ENCODE measurements at places on chromosomes 12 and 14.

DNA sequence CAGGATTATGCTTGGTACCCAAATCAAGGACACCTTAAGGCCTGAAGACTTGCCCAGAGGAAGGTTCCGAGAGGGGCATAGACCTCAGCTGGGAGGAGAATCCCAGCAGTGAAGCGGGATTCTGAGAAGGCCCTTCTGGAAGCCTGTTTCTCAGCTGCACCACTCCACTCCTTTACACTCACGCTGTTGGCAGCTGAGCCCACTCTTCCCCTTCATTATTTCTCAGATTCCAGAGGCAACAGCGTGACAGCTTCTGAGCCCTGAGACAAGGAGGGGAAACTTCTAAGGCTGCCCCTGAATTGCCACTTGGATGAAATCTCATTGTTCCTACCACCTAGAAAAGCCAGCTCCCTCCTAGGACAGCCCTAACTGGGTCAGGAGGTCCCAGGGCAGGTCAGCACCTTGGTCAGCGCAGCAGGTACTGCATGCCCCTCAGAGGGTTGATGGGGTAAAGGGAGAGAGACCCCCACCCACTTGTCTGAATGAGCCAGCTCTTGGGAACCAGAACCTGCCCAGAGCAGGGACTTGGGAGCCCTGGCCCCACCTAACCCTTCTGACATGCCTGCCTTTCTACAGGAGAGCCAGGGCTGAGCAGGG is 53.9 kb downstream of the ISCA2 start:
- no peak for DNase-seq

GRCh38 chr12:41739066-41739465 is 405.6 kb downstream of the GXYLT1 start:
- DNase-seq: no peak

GRCh38 chr12:87338681-87339080 is 690.5 kb downstream of the C12orf50 start:
- no peak for DNase-seq

DNA sequence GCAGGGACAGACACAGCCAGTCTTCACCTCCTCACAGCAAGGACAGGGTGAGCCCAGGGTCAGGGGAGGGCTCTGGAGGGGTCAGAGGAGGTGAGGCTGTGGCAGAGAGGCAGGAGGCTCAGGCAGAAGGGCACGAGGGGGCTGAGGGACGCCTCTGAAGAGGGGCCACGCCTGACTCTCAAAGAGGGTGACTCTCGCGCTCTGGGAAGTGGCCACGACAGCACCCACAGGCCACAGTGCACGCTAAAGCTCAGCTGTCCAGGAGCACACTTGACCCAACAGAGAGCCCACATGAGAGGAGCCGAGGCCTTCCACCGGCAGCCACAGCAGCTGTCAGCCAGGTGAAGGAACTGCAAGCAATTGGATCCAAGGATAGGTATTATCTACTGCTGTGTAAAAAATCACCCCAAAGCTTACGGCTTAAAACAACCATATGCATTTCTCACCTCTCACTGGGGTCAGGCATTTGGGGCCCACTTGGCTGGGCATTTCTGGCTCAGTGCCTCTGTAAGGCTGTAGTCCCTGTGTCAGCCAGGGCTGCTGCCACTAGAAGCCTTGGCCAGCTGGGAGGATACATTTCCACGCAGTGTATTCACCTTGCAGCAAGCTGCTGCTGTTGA is 27.8 kb downstream of the SLC6A12 start:
- DNase-seq: peak; percentile 33

DNA sequence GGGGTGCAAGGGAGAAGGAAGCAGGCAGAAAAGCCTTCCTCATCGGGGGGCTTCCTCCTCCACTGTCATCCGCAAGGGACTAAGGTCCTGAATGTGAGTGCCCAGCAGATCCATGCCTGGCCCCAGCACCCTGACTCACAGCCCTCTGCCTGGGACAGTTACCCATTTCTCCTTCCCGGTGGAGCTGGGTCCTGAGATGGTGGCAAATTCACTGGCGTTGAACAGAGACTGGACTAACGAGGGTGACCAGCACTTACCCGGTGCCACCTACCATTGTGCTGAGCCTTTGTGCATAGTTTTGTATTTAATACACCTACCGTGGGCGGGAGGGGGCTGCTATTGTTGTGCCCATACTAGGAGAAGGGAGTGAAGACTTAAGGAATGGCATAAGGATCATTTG is 30.9 kb upstream of the PLEKHG6 start:
- no peak for DNase-seq

- no peak for DNase-seq
These were observed 196.3 kb upstream of the PLEKHG7 start for GRCh38 chr12:92506460-92506859.
